ENCODE measurements at places on chromosomes 7 and 10.
A peak's percentile ranks its signal among the peaks of the same experiment; 100 is the strongest.

DNA sequence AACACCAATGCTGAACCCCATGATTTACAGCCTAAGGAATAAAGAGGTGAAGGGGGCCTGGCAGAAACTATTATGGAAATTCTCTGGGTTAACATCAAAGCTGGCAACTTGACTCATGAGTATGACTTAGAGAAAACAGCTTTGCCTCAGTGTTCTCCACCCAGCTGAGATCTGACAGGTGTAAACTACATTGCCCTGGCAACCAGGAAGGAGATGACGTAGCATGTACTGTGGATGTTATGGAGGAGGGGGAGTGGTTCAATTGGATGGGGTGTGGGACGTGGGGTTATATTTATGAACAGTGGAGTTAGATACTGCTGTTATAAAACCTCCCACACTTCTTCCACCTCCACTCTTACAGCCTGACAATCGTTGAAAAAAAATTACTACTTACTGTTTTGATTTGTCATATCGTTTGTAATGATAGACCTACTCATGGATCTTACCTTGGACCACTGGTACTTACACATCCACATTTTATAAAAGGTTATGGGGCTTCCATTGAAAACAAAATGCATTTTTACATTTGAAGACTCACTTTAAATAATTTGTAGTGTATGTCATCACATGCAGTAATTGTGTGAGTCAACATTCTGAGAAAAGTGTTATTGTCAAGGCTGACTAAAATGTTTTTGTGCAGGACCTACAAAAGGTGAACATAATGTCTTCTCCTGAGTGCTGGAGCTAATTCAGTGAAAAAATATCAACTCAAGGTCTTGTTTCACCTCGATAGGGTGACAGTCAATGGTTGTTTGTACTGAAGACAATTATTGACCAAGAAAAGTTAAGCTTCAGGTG, 6.4 kb downstream of the OR2F1 start:
- DNase-seq, result no peak

- DNase-seq, result no peak
Measured at GRCh38 chr7:13420726-13421125, 568.7 kb downstream of the ETV1 start.

DNA sequence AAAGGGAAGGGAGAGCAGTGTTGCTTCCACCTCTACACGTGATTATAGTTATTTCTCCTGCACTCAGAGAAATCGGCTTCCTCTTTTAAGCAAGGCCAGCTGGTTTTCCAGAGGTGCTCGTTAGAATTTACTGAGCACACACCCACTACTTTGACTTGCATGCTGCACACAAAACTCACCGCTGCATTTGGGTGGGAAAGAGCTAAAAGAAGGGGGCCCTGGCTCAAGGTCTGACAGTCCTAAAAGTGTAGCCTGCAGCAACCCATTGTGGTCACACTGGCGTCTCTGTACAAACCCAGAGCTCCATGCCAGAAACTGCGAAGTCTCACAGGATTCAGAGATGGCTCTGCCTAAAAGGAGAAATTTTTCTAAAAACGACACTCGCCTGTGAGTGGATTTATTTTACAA, 133.7 kb downstream of the SLC25A13 start:
- DNase-seq, result no peak

DNA sequence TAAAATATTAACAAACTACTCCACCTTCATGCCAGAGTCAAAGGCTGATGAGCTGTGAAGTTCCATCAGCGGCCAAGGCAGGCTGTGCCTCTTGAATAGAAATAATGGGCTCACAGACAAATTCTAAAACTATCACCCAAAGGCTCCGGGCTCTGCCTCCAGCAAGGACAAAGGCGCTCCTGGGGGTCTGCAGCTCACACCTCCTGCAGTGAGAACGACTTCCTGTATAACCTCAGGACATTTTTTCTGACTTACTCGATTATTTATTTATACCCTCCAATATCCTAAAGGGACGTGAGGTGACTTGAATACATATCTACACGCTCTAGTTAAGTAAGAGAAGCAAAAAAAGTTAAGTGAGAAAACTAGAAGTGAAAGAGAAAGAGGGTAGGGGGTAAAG, 500.7 kb downstream of the CCSER2 start:
- no peak for DNase-seq

DNA sequence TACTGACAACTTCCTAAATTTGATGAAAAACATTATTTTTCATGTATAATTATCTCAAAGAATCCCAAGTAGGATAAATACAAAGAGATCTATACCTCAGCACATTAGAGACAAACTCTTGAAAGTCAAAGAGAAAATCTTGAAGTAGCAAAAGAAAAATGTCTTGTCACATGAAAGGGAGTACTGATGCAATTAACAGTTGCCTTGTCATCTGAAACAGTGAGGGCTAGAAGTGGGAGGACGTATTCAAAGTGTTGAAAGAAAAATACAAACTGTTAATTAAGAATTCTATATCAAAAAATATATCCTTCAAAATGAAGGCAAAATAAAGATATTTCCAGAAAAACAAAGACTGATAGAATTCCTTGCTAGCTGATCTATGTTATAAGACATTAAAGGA, 35.5 kb upstream of the ARHGAP22 start:
- no peak for DNase-seq

DNA sequence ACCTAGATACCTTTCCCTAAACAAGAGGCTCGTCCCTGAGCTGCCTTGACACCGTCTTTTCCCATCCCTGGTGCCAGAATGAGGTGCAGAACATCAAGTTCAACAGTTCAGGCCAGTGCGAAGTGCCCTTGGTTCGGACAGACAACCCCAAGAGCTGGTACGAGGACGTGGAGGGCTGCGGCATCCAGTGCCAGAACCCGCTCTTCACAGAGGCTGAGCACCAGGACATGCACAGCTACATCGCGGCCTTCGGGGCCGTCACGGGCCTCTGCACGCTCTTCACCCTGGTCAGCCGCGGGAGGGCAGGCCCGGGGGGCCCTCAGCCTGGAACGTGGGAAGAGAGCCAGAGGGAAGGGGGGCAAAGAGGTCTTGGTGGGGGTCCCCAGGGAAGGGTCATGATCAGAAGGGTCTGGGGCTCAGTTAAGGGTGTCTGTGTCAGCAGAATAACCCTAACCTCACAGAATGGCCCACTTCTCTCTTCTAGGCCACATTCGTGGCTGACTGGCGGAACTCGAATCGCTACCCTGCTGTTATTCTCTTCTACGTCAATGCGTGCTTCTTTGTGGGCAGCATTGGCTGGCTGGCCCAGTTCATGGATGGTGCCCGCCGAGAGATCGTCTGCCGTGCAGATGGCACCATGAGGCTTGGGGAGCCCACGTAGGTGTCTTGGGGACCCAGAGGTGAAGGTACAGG, 16.8 kb downstream of the SMO start:
- DNase-seq, result no peak

- no peak for DNase-seq
Measured at GRCh38 chr10:128774979-128775378, 648.8 kb upstream of the MKI67 start.

- DNase-seq, result no peak
Measured at GRCh38 chr7:145394126-145394525, 558.3 kb upstream of the TPK1 start.

DNA sequence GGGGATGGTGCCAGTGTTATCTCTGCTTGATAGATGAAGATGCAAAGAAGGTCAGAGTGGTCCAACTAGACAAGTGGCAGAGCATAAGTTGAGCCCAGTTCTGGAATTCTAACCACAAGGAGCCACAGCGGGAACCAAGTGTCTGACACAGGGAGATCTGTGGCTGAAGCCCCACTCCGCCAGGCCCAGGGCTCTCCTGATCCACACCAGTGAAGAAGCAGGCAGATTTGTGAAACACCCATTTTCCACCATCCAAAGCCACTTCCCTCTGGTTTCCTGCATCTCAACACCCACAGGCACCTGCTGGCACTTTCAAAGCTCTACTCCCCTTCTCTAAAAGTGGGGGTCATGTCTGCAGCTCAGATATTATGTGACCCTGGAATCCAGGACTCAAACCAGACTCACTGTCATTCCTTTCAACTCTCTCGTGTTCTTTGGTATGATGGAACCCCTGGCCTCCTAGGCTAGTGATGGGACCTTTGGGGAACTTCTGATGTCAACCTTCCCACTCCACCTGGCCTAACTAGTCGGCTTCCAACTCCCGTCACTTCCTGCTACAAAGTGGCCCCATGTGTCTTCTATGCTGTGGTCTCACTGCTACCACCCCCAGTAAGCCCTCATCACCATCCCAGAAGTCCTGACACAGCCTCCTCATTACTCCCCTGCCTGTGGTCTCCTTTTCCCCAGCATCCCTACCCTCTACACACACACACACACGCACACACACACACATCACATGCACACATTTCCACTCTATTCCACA, 177.6 kb downstream of the GRID1 start:
- DNase-seq, result no peak

DNA sequence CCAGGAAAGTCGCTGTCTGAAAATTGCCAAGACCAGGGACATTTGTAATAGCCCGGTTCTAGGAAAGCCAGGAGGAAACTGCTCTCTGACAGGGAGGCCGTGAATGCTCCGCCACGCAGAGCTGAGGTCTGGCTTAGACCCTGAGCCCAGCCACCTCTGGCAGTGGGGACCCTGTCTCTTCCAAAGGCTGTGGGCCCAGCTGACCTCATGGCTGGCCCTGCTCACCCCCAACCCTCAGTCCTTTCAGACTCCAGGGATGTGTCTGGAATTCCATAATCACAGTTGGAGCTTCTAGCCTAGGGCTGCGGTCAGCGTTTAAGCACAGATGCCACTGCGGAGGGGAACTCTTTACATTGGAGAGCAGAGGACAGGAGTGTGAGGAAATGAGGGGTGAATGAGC, 6.6 kb upstream of the VIPR2 start:
- no peak for DNase-seq

GRCh38 chr10:48231699-48232315, 42.7 kb downstream of the FRMPD2 start:
- no peak for DNase-seq

GRCh38 chr10:58109731-58110130, 158.0 kb downstream of the IPMK start:
- no peak for DNase-seq

DNA sequence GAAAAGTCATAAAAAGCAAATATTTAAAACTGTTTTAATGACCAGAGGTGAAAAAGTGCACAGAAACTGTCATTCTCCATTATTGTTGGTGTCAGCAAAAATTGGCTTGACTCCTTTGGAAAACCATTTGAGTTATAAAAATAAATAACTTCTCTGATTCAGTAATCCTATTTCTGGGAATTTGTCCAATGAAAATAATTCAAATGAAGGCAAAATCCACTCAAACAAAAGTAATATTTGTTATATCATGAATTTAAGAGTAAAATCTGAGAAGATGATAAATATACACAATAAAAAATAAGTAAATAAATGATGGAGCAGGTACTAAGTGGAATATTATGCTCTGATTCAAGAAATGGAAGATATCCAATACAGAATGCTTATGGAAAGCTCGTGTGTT, 326.6 kb upstream of the KLF6 start:
- DNase-seq, result no peak

GRCh38 chr7:155653803-155654202, 9.3 kb downstream of the RBM33 start:
- no peak for DNase-seq

DNA sequence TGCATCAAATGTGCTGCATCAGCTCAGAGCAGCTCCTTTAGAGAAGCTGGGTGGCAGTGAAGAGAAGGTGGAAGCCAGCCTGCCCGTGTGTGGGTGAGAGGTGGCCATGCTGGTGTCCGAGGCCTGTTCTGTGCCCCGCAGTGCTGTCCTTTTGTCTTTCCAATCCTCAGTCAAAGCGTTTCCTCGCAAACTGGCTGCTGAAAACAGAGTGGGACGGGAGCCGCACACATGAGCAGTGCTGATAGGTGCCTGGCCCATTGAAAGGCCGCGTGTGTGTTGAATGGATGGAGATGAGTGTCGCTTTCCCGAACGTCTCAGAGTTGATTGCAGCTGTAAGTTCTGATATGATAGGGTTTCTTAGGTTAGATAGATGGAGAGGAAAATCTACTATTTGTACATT, 39.3 kb downstream of the WDR37 start:
- DNase-seq, result no peak

GRCh38 chr7:35801392-35802101, 690 bp downstream of the SEPTIN7 start:
- peak; percentile 31 for DNase-seq

DNA sequence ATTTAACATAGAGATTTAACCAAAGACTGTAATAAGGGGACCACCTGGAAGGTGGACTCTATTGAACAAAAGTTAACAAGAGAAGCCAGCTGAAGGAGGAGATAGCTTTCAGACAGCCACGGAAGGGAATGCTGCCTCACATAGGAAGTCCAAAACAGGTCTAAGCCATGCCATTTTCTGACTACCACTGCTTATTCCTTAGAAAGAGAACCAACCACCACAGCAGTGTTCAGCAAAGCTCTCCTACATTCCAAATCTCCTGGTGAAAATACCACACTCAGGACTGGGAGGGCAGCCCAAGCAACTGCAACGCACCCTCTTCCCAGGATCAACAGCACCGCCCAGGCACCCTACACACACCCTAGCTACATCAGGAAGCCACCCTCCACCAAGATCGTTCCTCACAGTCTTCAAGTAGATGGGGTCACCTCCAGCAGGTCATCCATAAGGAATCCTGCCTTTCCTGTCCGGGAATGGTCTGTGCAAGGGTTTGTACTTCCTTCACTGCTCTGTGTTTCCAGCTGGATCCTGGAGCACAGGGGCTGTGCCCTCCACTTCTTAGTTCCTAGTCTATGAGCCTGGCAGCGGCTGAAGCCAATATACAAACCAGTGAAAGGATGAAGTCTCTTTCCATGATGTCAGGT, 2.5 kb downstream of the KIAA1549 start:
- DNase-seq, result no peak

DNA sequence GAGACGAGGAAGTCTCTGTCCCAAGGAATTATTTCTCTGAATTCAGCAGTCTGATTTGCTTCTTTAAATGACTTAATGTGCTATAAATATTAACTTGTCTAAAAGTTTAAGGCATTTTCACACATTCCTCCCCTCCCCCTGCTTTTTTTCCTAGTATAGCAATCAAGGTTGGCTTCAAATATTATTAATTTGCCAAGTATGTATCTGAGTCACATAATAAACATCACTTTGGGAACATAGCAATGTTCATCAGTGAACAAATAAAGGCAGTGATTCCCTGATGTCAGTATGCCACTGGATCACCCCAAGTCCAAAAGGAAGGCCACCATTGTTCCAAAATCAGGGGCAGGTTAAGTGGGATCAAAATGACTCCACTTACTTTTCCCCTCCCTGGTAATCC, 40.5 kb downstream of the PDE6C start:
- no peak for DNase-seq

- DNase-seq, result no peak
Measured at GRCh38 chr7:7965301-7965700, 3.3 kb upstream of the GLCCI1 start.

DNA sequence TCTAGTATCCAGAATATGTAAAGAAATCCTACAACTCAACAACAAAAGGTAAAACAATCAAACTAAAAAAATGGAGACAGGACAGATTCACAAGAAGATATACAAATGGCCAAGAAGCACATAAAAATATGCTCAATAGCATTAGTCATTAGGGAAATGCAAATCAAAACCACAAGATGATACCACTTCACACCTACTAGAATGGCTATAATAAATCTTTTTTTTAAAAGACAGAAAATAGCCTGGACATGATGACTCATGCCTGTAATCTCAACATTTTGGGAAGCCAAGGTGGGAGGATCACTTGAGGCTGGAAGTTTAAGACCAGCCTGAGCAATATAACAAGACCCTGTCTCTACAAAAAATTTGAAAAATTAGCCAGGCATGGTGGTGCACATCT, 27.9 kb upstream of the CHCHD3 start:
- DNase-seq, result no peak

Data from NCI-H1436 (cell line).